Activated T-helper 17 cell treated with anti-CD3 and anti-CD28 coated beads, Interleukin-2, amount 50 U/mL, for 72 hours (primary cell): ENCODE measurements at places on chromosomes 2 and 18. TPM values are rescaled to one million over a fixed set of nuclear protein-coding genes. Genes with fewer than 3 reads are reported as not detected.

GRCh38 chr2:62974999-62975398 lies 75.6 kb upstream of the OTX1 start:
- H3K36me3 ChIP-seq = no peaks in the 10 kb centered on the region
- ATAC-seq = no peak
- H3K27me3 ChIP-seq = no peaks in the 10 kb centered on the region
- no peak overlapping the region for H3K27ac ChIP-seq

ALK gene
- total RNA-seq = not detected

DNA sequence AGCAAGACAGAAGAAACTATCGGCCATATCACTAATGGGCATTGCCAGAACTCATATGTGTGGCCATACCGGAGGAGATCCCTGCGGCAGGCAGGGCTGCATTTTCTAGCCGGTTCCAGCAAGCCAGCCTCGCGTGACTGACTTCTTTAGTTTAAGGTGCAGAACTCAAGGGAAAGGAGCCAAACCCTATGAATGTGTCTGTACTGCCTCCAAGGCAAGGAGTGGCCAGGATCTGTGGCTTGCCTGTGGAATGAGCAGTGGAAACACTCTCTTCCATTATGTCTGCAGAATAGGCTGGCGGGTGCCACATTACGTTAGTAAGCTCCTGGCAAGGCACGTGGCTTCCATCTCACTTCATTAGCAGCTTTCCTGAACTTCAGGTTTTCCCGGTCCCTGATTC lies 137.6 kb downstream of the ATL2 start:
- H3K27ac ChIP-seq = no peak overlapping the region
- no peak overlapping the region for H3K4me3 ChIP-seq
- ATAC-seq = no peak
- H3K36me3 ChIP-seq = no peaks in the 10 kb centered on the region
- peaks cover 5% of the 10 kb centered on the region for H3K27me3 ChIP-seq

GRCh38 chr18:35619941-35620340 lies 38.4 kb downstream of the GALNT1 start:
- H3K27ac ChIP-seq = no peak overlapping the region
- no peaks in the 10 kb centered on the region for H3K36me3 ChIP-seq
- no peaks in the 10 kb centered on the region for H3K27me3 ChIP-seq
- H3K4me1 ChIP-seq = peaks cover 23% of the 10 kb centered on the region

- H3K4me3 ChIP-seq = no peak overlapping the region
- no peaks in the 10 kb centered on the region for H3K36me3 ChIP-seq
- no peaks in the 10 kb centered on the region for H3K27me3 ChIP-seq
- no peak for ATAC-seq
- no peaks in the 10 kb centered on the region for H3K4me1 ChIP-seq
- no peak overlapping the region for H3K27ac ChIP-seq
Measured at GRCh38 chr2:80255918-80256781, 48.4 kb downstream of the LRRTM1 start.

IL36RN gene
- total RNA-seq = not detected

- no peaks in the 10 kb centered on the region for H3K4me1 ChIP-seq
- H3K36me3 ChIP-seq = no peaks in the 10 kb centered on the region
- no peaks in the 10 kb centered on the region for H3K27me3 ChIP-seq
- ATAC-seq = no peak
Measured at GRCh38 chr2:141517852-141518421, 612.9 kb downstream of the LRP1B start.

DNA sequence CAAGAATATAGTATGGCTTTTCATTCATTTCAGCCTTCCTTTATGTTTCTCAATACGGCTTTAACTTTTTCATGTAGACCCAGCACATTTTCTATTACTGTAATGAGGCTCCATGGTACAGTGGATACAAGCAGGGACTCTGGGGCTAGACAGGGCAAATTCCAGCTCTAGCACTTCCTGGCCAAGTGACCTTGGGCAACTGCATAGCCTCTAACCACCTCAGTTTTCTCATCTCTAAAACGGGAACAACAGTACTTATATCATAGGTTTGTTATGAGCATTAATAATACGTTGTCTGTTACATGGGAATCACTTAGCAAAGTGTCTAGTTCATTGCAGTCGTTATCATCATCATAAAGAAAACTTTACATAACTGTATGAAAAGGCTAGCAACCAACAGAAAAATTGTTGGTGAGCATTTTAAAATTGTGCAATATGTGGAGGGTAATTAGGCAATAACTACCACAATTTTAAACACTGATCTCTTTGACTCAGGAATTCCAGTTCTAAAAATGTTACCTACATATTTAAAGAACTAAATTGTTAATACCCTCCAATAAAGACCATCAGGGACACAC lies 13.7 kb upstream of the RMDN2 start:
- H3K4me1 ChIP-seq = no peaks in the 10 kb centered on the region
- no peak overlapping the region for H3K27ac ChIP-seq
- no peaks in the 10 kb centered on the region for H3K36me3 ChIP-seq
- no peak overlapping the region for H3K4me3 ChIP-seq
- ATAC-seq = no peak
- H3K27me3 ChIP-seq = no peaks in the 10 kb centered on the region

- H3K27me3 ChIP-seq = no peaks in the 10 kb centered on the region
- no peaks in the 10 kb centered on the region for H3K36me3 ChIP-seq
- ATAC-seq = no peak
- H3K4me3 ChIP-seq = no peak overlapping the region
Measured at GRCh38 chr18:57768537-57769326, 34.4 kb downstream of the ATP8B1 start.

SP140 gene
- total RNA-seq = 60.8 TPM

DNA sequence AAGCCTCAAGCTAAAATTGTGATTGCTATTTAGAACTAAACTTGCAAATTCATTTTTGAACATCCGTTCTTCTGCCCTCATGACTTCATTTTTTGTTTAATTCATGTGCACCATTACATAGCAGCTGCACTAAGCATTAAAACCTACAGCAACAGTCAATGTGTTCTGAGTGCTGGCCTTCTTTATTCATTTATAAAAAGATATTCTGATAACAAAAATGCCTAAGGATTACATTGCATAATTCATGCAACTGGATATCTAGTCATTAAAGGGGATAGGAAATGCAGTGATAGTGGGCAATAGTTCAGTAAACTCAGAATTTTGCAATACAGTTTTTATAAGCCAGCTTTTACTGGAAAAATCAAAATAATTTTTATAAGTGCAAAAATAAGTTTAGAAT lies 294.4 kb upstream of the EPC2 start:
- ATAC-seq = no peak
- no peaks in the 10 kb centered on the region for H3K27me3 ChIP-seq
- H3K27ac ChIP-seq = no peak overlapping the region

DNA sequence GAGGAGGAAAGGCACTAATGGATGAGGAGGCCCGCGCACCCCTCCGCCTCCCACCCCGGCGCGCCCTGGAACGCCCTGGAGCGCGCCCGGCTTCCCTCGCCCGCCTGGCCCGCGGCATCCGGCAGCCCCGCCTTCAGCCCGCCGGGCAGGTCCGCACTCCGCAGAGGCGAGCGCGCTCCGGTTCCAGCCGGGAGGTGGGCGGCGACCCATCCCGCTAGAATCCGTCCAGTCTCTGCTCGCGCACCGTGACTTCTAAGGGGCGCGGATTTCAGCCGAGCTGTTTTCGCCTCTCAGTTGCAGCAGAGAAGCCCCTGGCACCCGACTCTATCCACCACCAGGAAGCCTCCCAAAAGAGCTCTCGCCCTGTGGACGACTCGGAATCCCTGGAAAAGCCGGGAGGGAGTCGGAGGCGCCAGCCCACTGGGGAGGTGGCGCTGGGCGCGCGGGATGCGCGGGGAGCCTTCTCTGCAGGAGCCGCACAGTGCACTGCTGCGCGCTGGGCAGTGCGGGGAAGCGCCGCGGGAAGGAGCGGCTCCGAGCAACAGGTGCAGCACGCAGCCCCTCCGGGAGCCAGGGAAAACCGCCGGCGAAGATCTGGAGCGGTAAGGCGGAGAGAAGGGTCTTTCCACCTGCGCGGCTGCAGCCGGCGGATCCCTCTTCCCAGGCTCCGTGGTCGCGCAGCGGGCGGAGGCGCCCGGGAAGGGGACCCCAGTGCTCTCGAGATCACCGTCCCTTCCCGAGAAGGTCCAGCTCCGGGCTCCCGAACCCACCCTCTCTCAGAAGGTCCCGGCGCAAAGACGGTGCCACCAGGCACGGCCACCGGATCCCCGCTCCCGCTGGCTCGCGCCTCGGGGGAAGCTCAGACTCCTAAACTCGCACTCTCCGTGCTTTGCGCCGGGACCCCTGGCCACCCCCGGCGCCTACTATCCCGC lies at the start of gene GALR1:
Gene GALR1, plus strand, starts transcription at position 280 of the 932 bp plus-strand sequence. CDS start 701 bp downstream, outside the sequence.
- H3K27me3 ChIP-seq = peaks cover 46% of the 10 kb centered on the region
- peak within 1 kb of the TSS; percentile 63 for H3K4me3 ChIP-seq
- no peak within 1 kb of the TSS for H3K27ac ChIP-seq
- H3K36me3 ChIP-seq = no peaks in the 10 kb centered on the region

SULT1C4 gene
- total RNA-seq = not detected

GPR45 gene
- total RNA-seq = not detected

EVX2 gene
- total RNA-seq = not detected

RND3 gene
- total RNA-seq = not detected

- ATAC-seq = no peak
- H3K36me3 ChIP-seq = no peaks in the 10 kb centered on the region
- no peak overlapping the region for H3K4me3 ChIP-seq
- H3K27me3 ChIP-seq = peaks cover 6% of the 10 kb centered on the region
- H3K27ac ChIP-seq = no peak overlapping the region
Measured at GRCh38 chr2:160977854-160978253, 182.4 kb upstream of the TANK start.

GRCh38 chr18:50268022-50268747 lies 1.9 kb upstream of the CFAP53 start:
- no peak overlapping the region for H3K27ac ChIP-seq
- H3K36me3 ChIP-seq = peaks cover 45% of the 10 kb centered on the region
- peak; percentile 85 for ATAC-seq
- peaks cover 10% of the 10 kb centered on the region for H3K4me1 ChIP-seq
- H3K4me3 ChIP-seq = peak overlapping the region; percentile 82
